ENCODE measurements at places on chromosomes 16 and 17.

GRCh38 chr17:56870081-56870651 is 36.2 kb downstream of the DGKE start:
- no peak for DNase-seq

DNA sequence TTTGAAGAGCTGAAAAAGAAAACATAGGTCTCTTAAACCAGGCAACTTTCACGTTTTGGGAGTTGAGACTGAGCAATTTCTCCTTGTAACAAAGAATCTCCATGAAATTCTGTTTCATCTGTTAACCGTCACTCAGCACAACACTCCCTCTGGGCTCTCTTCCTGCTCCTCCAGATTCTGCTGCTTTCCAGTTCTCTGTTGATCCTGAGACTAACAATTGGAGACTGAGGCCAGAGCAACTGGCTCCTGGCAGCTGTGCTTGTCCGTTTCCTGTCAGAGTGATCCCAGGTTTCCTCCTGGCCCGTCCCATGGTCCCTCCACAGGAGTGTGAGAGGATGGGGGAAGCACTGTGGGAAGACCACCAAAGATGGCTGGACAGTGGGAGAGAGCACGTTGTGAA is 32.5 kb downstream of the IST1 start:
- no peak for DNase-seq

DNA sequence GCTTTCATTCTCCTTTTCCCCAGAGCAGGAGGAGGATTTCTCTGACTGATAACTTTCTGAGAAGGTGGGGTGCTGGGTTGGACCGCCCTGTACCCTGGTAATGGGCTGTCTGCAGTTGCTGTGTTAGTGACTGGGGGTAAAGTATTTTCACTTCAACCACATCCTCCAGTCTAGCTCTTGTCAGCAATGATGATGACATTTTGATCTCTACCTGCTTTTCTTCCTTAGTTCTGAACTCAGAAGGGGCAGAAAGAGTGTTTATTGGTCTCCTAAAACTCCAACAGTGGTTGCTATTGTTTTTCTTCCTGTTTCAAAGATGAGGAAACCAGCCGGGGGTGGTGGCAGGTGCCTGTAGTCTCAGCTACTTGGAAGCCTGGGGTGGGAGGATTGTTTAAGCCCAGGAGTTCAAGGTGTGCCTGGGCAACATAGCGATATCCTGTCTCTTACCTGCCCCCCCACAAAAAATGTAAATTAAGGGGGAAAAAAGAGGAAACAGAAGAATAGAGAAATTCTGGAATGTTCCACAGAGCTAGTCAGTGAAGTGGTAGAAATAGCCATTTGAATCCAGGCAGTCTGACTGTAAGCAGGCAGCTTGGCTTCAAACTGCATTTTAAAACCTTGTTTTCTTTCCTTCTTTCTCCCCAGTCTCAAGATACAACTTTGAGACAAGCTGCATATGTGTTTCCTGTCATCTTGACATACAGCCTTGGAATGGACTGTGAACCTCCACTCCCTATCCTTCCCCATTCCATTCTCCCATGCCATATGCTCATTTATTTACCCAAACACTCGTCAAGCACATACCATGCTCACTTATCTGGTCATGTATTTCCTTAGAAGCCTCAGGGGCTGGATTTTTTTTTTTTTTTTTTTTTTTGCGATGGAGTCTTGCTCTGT is 3.3 kb upstream of the N4BP1 start:
- no peak for DNase-seq

- no peak for DNase-seq
These were observed 954.7 kb upstream of the RBFOX1 start for GRCh38 chr16:6377956-6378355.

DNA sequence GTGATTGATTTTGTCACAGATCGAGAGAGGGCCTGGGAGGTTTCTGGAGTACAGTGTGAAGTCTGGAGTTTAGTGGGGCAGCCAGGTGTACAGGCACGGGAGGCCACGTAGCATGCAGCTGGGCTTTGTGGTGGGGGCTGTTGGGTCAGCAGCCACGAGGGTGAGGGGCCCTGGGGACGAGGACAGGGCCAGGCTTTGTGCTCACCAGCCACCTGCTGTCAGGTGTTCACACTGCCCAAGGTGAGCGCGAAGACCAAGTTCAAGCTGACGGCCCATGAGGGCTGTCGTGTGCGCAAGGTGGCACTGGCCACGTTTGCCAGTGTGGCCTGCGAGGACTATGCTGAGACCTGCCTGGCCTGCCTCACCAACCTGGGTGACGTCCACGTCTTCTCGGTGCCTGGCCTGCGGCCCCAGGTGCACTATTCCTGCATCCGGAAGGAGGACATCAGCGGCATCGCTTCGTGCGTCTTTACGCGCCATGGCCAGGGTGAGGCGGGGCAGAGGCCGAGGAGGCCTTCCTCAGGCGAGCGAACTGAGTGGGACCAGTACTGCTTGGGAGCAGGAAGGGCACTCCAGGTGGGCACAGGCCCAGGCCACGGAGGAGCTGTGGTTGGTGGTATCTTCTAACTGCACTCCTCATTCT is 15.9 kb downstream of the LLGL1 start:
- DNase-seq = no peak

DNA sequence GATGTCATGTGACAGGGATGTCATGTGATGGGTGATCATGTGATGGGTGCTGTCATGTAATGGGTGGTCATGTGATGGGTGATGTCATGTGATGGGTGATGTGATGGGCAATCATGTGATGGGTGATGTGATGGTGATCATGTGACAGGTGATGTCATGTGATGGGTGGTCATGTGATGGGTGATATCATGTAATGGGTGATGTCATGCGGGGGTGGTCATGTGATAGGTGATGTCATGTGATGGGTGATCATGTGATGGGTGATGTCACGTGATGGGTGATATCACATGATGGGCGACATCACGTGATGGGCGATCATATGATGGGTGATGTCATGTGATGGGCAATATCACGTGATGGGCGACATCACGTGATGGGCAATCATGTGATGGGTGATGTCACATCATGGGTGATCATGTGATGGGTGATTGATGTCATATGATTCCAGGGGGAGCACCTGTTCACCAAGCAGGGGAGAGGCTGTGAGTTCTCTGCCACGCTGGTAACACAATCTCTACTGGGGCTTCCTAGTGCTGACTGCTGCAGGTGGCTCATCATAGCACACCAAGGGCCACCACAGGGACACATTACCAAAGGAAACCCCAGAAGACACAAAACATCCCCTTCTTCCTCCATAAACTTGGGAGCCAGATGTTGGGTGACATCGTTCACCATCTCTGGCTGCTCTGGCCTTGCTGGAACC is 16.5 kb downstream of the CD300LB start:
- no peak for DNase-seq

GRCh38 chr17:74380086-74380958 is 13.0 kb downstream of the GPR142 start:
- no peak for DNase-seq

GRCh38 chr17:57607553-57608120 is 137.5 kb downstream of the CCDC182 start:
- no peak for DNase-seq

GRCh38 chr16:28858421-28858820 is 5.2 kb upstream of the SH2B1 start:
- DNase-seq = no peak

DNA sequence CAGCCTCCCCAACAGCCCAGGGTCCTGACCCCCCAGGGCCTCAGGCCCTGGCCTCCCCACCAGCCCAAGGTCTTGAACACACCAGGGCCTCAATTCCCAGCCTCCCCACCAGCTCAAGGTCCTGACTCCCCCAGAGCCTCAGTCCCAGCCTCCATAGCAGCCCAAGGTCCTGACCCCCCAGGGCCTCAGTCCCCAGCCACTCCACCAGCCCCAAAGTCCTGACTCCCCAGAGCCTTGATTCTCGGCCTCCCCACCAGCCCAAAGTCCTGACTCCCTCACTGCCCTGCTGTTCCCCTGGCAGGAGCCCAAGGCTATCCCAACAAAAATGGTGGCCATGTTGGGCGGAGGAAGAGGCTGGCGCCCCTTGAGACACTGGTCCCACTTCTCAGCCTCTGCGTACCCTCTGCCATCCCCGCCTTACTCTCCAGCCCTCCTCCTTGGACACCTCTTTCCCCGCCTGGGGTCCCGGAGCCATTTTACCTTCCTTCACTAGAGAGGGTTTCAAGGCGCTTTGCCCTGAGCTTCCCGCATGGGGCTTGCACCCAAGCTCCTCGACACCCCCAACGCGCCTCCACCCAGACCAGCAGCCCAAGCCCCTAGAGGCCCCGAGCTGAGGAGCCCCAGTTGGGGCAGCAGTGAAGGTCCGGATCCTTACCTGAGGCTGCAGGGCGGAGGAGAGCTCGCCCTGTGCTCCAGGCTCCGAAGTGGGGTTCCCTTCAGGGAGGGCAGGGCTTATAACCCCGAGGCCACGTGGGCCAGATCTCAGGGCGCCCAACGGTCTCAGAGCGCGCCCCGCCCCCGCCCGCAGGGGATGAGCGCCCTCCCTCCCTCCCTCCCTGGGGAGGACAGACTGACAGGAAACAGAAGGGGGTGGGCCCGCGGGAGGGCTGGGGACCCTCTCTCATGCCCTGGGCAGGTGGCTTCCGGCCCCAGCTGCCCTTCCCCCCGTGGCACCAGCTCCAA is 3.5 kb upstream of the TSPOAP1 start:
- no peak for DNase-seq

GRCh38 chr16:77946823-77947222 is 75.5 kb upstream of the CLEC3A start:
- peak; percentile 66 for DNase-seq

DNA sequence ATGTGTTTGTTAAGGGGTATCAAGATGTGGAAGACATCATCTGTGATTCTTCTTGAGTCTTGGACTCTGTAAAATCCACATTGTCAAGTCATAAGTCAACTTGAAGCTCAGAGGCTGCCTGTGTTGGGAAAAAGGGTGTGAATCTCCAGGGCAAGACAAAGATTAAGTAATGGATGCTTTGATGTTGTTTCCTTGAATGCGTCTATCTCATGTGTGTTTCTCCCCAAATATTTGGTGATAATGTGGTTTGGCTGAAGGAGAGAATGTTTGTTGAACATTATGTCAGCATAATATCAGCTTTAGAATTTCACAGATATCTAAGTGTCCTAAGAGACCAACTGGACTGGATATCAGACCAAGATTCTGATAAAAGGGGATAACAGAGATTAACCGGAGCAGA is 24.1 kb upstream of the KCNJ16 start:
- DNase-seq = no peak

DNA sequence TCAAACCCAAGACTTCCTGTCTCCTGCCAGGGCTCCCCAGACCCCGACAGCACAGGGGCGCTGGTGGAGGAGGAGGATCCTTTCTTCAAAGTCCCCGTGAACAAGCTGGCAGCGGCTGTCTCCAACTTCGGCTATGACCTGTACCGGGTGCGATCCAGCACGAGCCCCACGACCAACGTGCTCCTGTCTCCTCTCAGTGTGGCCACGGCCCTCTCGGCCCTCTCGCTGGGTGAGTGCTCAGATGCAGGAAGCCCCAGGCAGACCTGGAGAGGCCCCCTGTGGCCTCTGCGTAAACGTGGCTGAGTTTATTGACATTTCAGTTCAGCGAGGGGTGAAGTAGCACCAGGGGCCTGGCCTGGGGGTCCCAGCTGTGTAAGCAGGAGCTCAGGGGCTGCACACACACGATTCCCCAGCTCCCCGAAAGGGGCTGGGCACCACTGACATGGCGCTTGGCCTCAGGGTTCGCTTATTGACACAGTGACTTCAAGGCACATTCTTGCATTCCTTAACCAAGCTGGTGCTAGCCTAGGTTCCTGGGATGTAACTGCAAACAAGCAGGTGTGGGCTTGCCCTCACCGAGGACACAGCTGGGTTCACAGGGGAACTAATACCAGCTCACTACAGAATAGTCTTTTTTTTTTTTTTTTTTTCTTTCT is 8.1 kb downstream of the SERPINF1 start:
- peak; percentile 66 for DNase-seq

Data from eye (tissue), 1 donor.